Activated T-cell treated with anti-CD3 and anti-CD28 coated beads for 4 hours (primary cell): ENCODE measurements at places on chromosomes 1 and 21.

DNA sequence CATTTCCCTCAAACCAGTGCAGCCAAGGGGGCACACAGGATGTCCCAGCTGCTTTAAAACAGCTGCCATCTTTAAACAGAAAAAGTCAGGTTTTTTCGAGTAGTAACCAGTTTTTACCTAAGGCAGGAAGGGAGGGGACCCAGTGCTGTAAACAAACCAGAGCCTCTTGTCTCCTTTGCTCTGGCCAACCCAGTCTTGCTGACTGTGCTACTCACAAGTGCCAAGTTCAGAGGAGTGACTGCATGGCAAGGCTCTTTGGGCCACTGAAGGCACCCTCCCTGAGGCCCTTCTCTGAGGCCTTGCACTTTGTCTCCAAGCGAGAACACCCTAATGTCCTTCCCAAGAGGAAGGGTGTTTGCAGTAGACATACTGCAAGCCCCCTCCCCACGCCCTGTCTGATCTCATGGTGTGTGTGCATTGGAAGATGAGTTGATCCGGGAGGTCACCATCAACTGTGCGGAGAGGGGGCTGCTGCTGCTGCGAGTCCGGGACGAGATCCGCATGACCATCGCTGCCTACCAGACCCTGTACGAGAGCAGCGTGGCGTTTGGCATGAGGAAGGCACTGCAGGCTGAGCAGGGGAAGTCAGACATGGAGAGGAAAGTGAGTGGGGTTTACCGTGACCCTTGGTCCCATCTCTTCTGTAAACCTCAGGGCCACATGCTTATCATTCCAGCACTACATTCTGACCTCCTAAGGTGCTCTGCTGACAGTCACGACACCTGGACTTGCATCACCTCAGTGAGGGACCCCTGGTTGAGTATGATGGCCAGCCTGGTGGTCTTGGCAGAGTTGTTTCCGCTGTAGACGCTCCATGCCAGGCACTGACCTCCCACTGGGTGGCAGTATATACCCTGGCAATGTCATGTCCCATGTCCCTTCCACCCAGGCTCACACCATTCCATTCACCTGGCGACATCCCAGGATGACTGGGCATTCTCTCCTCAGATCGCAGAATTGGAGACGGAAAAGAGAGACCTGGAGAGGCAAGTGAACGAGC lies 4.7 kb downstream of the DNALI1 start:
- DNase-seq = peak; percentile 10

GRCh38 chr1:54352755-54353154 lies 53.4 kb downstream of the SSBP3 start:
- DNase-seq = no peak

DNA sequence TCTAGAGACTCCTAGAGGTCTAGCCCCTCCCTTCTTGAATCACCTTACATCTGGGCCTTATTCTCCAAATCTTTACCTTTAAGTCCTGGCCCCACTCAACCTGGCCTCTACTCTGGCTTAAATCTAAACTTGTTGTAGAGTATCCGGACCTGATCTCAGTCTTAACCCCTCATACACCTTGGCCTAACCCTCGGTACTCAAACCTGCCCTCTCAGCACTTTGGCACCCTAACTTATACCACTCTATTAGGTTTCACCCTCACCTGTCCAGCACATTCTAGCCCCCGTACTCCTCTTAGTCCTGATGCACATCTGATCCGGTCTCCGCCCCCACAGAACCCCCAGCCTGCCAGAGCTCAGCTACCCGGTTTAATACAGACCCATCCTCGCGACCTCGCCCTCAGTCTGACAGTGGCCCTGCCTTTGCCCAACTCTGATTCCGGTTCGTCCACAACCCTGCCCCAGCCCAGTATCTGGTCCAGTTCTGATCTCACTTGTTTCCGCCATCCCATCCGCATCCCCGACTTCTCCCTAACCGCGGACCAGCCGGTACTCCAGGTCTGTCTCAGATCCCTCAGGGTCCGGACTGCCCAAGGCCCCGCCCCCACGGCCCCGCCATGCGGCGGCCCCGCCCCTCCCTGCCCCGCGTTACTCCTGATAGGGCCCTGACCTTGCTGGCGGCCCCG lies 1.5 kb downstream of the TRIM62 start:
- no peak for DNase-seq

GRCh38 chr1:18893120-18893519 lies 9.2 kb downstream of the ALDH4A1 start:
- no peak for DNase-seq

GRCh38 chr1:235885655-235886262 lies 19.1 kb upstream of the LYST start:
- DNase-seq = no peak

- DNase-seq = no peak
Observed at GRCh38 chr1:78475888-78476610, 14.7 kb upstream of the PTGFR start.

DNA sequence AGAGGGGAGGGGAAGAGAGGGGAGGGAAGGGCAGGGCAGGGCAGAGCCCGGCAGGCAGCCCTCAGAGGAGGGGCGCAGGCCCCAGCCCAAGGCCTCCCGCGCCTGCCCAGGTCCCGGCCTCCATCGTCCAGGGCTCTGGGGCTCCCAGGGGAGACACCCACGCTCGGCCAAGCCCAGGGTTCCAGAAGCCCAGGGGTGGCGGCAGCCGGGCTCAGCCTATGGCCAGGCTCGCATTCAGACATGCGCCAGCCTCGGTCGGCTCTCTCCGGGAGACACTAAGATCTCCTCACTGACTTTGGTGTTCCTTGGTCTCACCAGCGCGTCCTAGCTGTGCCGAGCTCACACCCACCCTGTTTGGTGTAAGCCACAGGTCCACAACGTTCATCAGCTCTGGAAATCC lies 7.1 kb upstream of the ANKRD65 start:
- DNase-seq = no peak

GRCh38 chr1:234944439-234945344 lies 183.9 kb downstream of the TOMM20 start:
- DNase-seq = no peak

GRCh38 chr1:119139403-119139802 lies 1.1 kb downstream of the WARS2 start:
- DNase-seq = peak; percentile 15

DNA sequence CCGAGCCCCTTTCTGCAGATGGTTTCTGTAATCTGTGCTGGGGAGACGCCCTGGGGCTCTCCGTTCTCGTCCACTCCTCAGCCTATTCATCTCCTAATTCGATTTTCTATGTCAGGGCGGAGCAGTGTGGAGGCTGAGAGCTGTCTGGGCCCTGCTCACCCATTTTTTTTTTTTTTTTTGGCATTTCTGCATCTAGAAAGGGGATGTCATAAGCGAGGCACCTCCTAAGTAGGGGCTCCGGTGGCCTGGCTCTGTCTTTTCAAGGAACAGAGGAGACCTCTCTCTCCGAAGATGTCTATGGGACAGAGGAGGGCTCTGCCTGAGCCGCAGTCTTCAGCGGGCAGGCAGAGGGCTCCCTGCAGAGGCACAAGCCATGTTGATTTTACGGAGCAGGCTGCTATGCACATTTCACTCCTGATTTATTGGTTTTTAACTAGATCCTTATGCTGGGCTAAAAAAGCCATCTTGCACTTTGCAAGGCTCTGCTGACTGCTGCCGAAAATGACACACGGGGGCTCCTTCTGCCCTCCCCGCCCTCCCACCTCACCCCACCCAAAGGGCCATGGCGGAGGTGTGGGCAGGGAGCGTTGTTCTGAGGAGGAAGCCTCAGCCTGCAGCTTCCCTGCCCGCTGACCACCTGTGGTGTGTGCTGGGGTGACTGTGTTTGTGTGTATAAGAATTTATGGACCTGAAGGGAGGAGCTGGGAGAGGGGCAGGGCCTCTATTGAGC lies 71.0 kb downstream of the FOXD2 start:
- DNase-seq = no peak

DNA sequence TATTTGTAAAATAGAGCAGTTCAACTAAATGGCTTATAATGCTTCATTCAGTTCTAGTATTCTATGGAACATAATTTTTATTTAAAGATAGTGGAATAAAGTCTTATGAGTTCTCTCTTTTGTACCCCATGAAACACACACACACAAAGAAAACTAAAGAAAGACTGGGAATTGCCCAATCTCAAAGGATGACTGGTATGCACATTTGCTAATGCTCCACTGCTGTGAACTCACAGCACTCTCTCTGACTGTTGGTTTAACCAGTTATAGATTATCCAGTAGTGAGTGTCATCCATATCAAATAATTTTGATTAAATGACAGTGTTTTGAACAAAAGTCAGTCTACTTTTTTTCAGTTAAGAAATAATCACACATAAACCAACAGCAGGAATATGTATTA lies 1082.4 kb upstream of the B3GALT2 start:
- DNase-seq = no peak

GRCh38 chr1:233331676-233332519 lies 4.4 kb downstream of the MAP3K21 start:
- no peak for DNase-seq

- no peak for DNase-seq
Observed at GRCh38 chr1:89986020-89986419, 8.9 kb upstream of the ZNF326 start.

DNA sequence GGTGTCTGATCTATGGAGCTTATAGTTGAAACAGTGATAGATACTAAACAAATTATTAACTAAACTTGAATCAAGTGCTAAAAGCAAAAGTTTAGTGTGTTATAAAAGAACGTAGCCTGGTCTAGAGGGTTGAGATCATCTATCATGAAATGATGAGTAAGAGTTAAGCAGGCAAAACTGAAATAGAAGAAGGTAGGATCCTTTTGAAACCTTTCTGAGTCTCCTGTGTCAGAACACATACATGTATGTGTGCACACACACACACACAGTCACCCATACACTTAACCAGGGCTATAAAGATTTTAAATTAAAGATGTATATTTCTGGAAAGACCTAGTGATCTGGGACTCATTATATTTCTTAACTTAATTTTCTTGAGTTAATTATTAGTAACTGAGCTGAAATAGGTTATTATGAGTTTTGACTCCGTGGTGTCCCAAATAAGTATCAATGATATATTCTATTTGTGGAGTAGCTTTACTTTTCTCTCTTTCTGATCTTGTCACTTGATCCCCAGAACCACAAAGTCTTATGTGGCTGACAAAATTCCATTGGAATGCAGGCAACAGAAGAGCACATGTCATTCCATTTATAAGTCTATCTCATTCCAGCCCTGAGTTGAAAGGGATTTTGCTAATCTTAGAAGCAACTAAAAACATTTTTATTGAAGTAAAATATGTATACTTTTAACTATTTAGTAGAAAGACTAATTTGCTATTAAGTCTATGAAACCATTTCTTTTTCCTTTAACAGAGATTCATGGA lies 70.7 kb downstream of the PRRX1 start:
- no peak for DNase-seq
